ENCODE measurements at places on chromosomes 3 and 15. TPM values are rescaled to one million over a fixed set of nuclear protein-coding genes. Genes with fewer than 3 reads are reported as not detected.

GRCh38 chr3:132090921-132091320 lies 56.1 kb upstream of the CPNE4 start:
- no peak for DNase-seq

DNA sequence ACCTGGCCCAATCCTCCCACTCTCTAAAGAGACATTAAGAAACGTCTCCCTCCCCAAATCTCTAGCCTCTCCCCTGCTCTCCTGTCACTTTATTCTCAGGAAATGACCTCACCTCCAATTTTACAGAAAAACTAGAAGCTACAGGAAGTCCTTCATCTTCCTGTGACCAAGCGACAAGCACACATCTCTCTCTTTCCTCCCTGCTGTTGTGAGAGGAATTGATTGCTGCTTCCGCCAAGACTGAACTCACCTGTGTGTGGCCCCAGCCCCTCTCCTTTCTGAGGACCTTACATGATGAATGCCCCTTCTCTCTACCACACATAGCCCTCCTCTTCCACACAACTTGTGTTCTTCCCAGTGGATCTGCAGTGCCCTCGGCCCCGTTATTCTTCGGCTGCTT lies 18.2 kb downstream of the DNAJB8 start:
- no peak for DNase-seq

The PRSS50 gene
- 3.6 TPM for total RNA-seq

The GOLGA8Q gene
- total RNA-seq, result 0.59 TPM

All from breast epithelium (tissue), 4 donors.